T-cell (primary cell): ENCODE measurements at places on chromosomes 1 and 21. TPM values are rescaled to one million over a fixed set of nuclear protein-coding genes. Genes with fewer than 3 reads are reported as not detected.

Gene CAP1
- total RNA-seq: 298 TPM

Gene ATP1A1
- 292 TPM for total RNA-seq

Gene PCAT6
- 0.44 TPM for total RNA-seq

Gene SYCP1
- not detected for total RNA-seq

Gene AMY1C
- not detected for total RNA-seq

Gene ADAMTS1
- 0.72 TPM for total RNA-seq

Gene PSRC1
- total RNA-seq: 0.35 TPM

Gene ADGRB2
- 0.98 TPM for total RNA-seq

Gene OR2L13
- total RNA-seq: not detected

Gene CFHR5
- not detected for total RNA-seq

- no peak overlapping the region for H3K4me3 ChIP-seq
- DNase-seq: no peak
- H3K36me3 ChIP-seq: no peaks in the 10 kb centered on the region
- no peaks in the 10 kb centered on the region for H3K27me3 ChIP-seq
- H3K27ac ChIP-seq: no peak overlapping the region
These were observed 118.9 kb upstream of the ZC3H11B start for GRCh38 chr1:219731771-219732170.

DNA sequence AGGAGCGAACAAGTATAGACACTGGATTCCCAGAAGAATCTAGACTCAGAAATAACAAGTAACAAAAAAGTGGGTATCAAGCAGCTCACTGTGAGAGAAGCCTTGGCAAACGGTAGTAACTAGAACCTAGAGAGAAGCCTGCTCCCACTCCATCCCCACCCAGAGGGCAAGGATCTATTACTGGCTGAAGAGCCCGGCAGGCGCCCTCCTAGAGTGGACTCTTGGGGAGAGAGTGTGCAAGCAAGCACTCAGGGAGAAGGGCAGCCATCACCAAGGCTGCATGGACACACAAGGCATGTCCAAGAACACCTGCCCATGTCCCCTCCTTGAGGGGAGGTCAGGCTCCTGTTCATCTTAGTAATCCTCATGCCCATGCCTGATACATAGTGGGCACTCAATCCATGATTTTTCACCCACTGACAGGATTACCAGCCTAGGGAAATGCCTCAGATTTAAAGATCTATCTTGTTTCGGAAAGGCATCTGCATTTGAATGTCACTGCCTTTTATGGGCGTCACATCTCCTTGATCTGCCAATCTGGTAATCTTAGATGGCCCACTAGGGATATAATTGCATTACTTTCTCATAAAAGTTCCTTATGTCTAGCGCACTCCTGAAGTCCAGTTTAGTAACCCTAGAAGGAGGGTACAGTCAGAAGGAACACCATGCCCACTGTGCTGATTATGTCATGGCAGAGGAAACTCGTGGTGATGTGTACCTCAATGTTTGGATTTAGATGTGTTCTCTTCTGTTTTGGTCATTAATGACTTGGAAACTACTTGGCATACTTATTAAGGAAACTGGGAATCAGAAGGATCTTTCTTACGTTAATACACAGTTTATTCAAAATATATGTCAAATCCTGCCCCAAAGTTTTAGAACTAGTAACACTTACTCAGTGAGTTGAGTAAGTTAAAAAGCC, 14.4 kb downstream of the CNN3 start:
- no peak overlapping the region for H3K27ac ChIP-seq
- no peaks in the 10 kb centered on the region for H3K36me3 ChIP-seq
- H3K27me3 ChIP-seq: no peaks in the 10 kb centered on the region
- no peak for DNase-seq
- H3K4me3 ChIP-seq: no peak overlapping the region

DNA sequence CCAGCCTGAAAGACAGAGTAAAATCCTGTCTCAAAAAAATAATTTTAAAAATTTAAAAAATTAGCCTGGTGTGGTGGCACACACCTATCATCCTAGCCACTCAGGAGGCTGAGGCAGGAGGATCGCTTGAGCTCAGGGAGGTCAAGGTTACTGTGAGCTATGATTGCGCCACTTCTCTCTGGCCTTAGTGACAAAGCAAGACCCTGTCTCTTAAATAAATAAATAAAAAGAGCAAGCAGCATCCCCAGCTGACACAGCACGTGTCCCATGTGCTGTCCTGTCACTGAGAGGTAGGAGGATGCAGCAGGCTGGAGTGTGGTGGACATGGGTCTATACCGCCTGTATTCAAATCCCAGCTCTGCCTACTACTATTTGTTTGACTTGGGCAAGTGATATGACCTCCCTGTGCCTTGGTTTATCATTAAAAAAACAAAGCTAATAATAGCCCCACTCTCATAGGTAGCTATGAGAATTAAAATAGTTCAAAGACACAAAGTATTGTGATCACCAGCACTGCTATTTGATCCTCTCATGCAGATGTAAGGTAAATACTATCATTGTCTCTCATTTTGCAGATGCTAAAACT, 22.2 kb upstream of the ECE1 start:
- H3K27me3 ChIP-seq: no peaks in the 10 kb centered on the region
- peaks cover 3% of the 10 kb centered on the region for H3K36me3 ChIP-seq
- H3K27ac ChIP-seq: no peak overlapping the region

- peaks cover 16% of the 10 kb centered on the region for H3K27me3 ChIP-seq
- no peaks in the 10 kb centered on the region for H3K4me1 ChIP-seq
- DNase-seq: no peak
- no peaks in the 10 kb centered on the region for H3K36me3 ChIP-seq
- H3K27ac ChIP-seq: no peak overlapping the region
These were observed 69.2 kb downstream of the LMX1A start for GRCh38 chr1:165287329-165287728.

DNA sequence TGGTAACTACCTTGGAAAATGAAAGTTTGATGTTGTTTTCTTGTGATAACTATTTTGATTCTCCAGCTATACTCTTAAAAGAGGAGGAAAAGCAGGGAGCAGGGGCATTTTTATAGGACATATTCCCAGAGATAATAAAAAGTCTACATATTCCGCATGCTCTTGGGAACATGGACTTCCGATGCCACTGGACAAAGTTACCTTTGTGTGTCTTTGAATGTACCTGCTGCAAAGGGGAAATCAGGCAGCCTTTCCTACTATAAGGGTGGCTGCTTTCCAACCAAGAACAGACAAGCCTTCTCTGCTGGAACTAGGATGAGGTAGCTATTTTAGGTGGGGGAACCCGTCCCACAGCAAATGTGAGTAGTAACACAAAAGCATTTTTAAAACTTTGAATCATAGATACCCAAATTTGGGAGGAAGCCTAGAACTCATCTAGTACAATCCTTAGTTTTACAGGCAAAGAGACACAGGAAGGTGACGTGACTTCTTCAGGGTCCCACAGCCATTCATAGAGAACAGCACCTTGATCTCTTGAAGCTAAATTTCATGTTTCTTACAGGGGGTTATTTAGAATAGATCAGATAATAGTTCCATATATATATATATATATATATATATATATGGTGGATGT, 179.9 kb downstream of the FASLG start:
- H3K36me3 ChIP-seq: no peaks in the 10 kb centered on the region
- H3K27ac ChIP-seq: peak overlapping the region; percentile 46
- no peak overlapping the region for H3K4me3 ChIP-seq
- H3K27me3 ChIP-seq: no peaks in the 10 kb centered on the region
- DNase-seq: no peak

GRCh38 chr21:36079010-36079649, 9.3 kb downstream of the CBR1 start:
- no peaks in the 10 kb centered on the region for H3K36me3 ChIP-seq
- H3K4me1 ChIP-seq: peaks cover 14% of the 10 kb centered on the region
- H3K4me3 ChIP-seq: no peak overlapping the region
- peak; percentile 21 for DNase-seq
- H3K27me3 ChIP-seq: no peaks in the 10 kb centered on the region
- peak overlapping the region; percentile 85 for H3K27ac ChIP-seq

DNA sequence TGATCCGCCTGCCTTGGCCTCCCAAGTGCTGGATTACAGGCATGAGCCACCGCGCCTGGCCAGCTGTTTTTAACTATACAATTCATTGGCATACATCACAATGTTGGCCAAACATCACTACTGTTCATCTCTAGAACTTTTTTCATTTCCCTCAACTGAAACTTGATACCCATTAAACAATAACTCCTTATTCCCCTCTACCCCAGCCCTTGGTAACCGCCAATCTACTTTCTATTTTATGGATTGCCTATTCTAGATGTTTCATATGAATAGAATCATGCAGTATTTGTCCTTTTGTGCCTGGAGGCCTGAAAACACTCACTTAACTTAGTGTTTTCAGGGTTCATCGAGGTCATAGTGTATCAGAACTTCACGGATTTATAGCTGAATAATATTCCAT, 16.2 kb downstream of the BTF3L4 start:
- no peak overlapping the region for H3K27ac ChIP-seq
- DNase-seq: no peak
- H3K27me3 ChIP-seq: no peaks in the 10 kb centered on the region
- H3K36me3 ChIP-seq: peaks cover 21% of the 10 kb centered on the region

DNA sequence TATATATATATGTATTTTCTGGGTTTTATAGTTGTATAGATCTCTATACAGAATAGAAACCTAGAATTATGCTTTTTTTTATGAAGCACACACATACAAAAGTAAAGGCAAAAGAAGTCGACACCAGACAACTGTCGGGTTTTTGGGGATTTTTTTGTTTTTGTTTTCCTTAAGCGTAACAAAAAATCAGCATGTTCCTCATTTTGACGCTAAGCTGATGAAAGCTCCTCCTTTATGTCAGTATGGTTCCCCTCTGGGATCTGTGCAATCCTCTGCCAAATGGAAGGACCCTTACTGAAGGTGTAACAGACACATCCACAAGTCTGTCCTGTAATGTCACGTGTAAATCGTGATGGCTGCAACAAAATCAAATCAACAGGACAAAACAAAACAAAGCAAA, 226.2 kb downstream of the RHOU start:
- no peaks in the 10 kb centered on the region for H3K36me3 ChIP-seq
- no peak overlapping the region for H3K4me3 ChIP-seq
- no peaks in the 10 kb centered on the region for H3K27me3 ChIP-seq

GRCh38 chr1:117093091-117093534, 28.4 kb downstream of the TRIM45 start:
- no peak overlapping the region for H3K27ac ChIP-seq
- DNase-seq: no peak

DNA sequence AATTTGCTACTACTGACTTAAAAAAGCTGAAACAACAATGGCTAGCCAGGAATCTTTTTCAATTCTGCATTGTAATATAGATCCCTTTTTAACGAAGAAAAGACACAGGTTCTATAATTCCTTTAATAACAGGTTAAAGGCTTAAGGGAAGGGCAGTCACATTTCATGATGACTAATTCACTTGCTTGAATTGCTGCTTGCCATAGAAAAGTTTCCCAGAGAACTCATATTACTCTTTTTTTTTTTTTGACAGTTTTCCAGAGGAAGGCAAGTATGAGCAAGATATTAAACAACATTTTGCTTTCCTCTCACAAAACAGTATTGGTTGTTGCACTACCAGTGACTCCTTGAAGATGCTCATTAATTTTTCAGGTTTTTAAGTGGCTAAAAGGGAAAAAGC, 60.9 kb downstream of the IL23R start:
- no peak for DNase-seq
- H3K27me3 ChIP-seq: no peaks in the 10 kb centered on the region
- H3K4me3 ChIP-seq: no peak overlapping the region
- H3K27ac ChIP-seq: no peak overlapping the region
- H3K36me3 ChIP-seq: no peaks in the 10 kb centered on the region
- no peaks in the 10 kb centered on the region for H3K4me1 ChIP-seq

DNA sequence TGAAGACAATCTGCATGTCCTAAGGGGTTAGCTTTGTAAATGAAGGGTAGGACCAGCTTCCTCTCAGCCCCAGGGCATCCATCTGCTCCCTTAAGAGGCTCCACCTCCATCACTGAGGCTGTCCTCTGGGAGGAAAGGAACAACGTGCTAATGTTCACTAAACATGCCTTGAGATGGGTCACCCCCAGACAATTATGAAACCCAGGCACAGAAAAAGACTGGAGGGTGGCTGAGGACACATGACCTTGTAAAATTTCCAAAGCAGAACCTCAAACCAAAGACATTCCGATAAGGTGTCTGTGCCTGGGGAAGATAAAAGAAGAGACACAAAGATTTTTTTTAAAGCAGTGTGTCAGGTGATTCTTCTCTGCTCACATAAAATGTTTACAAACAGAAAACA, 37.6 kb upstream of the ZNF124 start:
- no peak overlapping the region for H3K27ac ChIP-seq
- H3K4me3 ChIP-seq: no peak overlapping the region
- DNase-seq: no peak
- peaks cover 11% of the 10 kb centered on the region for H3K36me3 ChIP-seq

DNA sequence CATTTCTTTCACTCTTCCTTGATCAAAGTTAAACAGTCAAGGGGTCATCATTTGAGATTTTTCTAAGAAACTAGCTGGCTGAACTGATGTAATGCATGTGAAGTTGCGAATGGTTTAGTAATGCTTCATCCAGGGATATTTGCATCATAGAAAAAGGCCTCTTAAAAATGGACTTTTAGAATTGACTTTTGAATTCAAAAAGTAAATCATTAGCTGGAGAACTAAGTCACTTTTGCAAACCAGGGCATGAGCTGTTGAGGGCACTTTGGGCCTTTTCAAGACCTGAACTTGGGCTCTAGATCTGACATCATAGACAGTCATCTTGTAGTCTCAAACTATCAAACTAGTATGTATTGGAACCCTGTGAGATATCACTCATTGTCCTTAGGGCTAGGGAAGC, 85.0 kb downstream of the GRIK1 start:
- H3K4me3 ChIP-seq: no peak overlapping the region
- H3K27me3 ChIP-seq: no peaks in the 10 kb centered on the region
- DNase-seq: no peak

DNA sequence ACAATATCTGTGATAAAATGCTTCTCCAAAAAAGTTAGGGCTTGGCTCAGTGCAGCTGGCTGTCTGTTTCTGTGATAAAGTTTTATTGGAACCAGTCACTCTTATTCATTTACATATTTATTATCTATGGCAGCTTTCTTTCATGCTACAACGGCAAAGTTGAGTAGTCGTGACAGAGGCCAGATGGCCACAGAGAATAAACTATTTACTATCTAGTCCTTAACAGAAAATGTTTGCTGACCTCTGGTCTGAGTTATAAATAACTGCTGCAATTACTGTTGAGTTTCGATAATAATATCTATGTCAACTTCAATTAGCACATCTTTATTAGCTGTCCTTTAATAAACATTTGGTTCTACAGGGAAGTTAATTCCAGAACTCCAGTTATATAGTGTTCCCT, 180.2 kb upstream of the RUNX1 start:
- H3K36me3 ChIP-seq: no peaks in the 10 kb centered on the region
- H3K4me3 ChIP-seq: no peak overlapping the region
- no peak for DNase-seq
- H3K27me3 ChIP-seq: no peaks in the 10 kb centered on the region
- H3K4me1 ChIP-seq: peaks cover 23% of the 10 kb centered on the region
